Left renal pelvis (tissue), 4 donors: ENCODE measurements at places on chromosomes 16 and 17.

GRCh38 chr16:769184-769784 lies 8.8 kb downstream of the MSLN start:
- no peak for DNase-seq

GRCh38 chr16:8859913-8860881 lies 8.6 kb downstream of the CARHSP1 start:
- no peak for DNase-seq

GRCh38 chr16:87823181-87823929 lies 46.0 kb downstream of the SLC7A5 start:
- no peak for DNase-seq

- DNase-seq = no peak
These were observed 52.1 kb downstream of the METRNL start for GRCh38 chr17:83131401-83132011.

DNA sequence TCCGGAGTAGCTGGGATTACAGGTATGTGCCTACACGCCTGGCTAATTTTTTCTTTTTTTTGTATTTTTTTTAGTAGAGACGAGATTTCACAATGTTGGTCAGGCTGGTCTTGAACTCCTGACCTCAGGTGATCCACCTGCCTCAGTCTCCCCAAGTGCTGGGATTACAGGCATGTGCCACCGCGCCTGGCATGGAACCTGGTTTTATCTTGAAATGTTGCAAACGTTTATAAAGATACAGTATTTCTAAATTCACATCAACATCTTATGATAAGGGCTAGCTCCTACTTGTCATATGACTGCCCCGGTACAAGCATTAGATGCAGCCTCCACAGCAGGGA lies 1.5 kb upstream of the IST1 start:
- no peak for DNase-seq

- DNase-seq = no peak
These were observed 12.6 kb downstream of the PGS1 start for GRCh38 chr17:78391051-78391431.

DNA sequence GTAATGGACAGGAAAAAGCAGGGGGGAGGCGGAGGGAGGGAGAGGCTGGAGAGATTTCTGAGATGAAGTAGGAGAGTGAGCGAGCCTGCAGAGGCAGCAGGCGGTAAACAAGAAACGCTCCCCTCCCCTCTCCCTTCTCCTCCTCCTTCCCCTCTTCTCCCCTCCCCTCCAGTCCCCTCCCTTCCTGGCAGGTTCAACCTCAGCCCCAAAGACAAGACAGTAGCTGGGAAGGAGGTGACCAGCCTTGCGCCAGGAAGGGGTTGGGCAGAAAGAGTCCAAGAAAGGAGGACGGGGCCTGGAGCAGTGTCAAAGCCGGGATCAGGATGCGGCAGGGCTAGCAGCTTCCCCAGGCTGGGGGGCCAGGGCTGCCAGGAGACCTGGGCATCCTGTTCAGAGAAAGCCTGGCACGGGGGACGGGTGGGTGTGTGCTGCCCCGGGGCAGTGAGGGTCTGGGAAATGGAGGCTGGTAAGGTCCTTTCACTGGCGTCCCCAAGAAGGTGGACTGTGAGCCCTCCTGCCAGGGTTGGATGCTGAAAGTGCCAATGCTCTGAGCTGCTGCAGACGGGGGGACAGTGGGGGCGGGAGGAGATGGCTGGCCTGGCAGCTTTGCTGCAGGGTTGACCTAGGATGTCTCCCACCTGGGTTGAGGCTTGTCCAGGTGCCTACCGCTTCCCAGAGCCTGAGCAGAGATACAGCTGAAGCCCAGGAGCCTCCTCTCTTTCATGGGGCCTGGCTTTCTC lies 261.6 kb upstream of the TNRC6C start:
- no peak for DNase-seq

DNA sequence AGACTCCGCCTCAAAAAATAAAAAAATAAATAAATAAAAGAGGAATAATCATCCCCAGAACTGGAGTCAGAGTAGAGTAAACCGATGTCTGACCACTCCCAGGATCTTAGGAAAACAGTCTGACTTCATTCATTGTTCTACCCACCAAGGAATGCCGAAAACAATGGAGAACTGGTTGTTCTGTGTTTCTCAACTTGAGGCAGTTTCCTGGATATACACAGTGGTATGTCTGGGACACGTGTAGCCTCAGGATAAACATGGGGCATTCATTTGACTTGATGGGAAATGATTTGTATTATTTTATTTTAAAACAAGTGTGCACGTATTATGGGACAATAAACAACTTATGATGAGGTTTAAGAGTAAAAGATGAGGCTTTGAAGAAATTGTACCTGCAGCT lies 32.8 kb upstream of the PAFAH1B1 start:
- DNase-seq = no peak

GRCh38 chr17:39131616-39132015 lies 19.8 kb downstream of the PLXDC1 start:
- DNase-seq = no peak

DNA sequence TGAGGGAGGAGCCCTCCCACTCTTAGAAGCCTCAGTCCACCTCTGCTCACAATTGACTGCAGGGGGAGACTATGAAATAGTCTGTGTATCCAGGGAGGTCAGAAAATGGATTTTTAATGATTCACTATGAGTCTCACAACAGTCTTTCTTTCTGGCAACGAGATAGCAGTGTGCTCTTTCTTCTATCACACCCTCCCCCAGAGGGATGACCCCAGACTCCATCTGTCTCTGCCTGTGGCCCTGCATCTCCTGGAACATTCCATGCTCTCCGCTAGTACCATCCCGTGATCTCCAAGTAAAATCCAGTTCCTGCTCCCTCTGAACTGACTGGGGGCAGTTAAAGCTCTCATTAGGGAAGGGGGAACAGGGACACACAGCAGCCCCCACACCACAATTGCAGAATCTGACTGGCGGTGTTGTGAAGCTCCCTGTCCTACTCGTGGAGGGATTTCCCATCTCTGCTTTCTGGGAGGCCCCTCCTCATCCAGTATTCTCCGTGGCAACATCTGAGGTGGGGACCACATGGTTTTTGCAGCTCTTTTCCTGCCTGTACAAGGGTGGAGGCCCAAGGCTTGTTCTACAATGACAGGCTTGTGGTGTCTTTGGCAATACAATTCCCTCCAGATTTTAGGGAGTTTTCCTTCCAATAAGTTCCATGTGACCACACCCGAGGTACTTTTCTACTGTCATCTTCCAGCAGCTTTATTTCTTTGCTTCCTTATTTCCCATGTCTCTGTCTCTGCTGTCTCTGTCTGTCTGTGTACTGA lies 19.4 kb downstream of the NATD1 start:
- no peak for DNase-seq

DNA sequence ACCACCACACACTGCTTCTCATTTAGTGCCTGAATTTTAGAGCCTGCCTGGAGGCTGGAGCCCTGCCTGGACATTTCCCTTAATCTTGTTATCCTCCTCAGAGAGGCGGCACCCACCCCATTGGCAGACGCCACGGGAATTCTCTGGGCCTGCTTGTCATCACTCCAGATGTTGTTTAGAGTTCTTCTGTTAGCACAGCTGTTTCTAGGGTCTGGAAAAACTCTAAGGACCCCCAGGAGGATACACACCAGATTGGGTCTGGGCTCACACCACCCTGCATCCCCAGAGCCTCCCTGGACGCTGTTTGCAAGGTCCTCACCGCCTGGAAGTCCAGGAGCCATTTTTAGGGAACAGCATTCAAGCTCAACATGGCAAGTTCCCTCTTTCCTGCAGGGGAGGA lies 565 bp upstream of the XAF1 start:
- DNase-seq = no peak

DNA sequence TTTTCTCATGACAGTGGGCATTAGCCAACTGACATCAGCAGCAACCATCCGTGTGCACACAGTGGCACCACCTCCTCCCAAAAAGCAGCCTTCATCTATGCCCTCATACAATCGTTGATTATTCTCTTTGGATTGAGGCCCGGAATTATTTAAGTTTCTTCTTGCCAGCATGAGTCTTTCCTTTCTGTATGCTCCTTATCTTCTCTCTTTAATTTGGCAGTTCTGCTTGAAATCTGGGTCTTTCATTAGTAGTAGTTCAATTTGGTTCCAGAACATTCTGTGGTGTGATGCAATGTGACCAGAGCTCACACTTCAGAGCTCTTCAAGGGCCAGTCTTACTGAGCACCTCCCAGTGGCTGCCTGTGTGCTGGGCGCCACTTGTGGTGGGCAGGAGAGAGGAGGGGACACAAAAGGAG lies 52.2 kb upstream of the STH start:
- DNase-seq = no peak

DNA sequence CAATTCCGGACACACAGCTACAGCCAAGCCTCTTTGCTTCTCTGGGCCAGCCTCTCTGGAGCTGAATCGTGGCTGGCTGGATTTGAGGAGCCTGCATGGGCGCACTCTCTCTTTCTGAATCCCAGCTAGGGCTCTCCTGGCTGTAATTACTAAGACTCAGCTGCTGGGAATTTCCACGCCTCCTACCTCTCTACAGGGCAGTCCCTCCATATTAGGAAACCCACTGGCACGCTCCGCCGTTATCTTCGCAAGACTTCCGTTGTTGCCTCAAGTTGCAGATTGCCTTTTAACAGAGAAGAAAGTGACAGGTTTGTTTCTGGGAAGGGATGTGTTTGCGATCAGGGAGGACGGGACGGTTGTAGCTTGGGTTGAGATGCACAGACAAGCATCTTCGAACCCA lies 188.4 kb upstream of the NLRP1 start:
- no peak for DNase-seq

GRCh38 chr16:47053895-47054294 lies 80.4 kb upstream of the DNAJA2 start:
- DNase-seq = no peak

DNA sequence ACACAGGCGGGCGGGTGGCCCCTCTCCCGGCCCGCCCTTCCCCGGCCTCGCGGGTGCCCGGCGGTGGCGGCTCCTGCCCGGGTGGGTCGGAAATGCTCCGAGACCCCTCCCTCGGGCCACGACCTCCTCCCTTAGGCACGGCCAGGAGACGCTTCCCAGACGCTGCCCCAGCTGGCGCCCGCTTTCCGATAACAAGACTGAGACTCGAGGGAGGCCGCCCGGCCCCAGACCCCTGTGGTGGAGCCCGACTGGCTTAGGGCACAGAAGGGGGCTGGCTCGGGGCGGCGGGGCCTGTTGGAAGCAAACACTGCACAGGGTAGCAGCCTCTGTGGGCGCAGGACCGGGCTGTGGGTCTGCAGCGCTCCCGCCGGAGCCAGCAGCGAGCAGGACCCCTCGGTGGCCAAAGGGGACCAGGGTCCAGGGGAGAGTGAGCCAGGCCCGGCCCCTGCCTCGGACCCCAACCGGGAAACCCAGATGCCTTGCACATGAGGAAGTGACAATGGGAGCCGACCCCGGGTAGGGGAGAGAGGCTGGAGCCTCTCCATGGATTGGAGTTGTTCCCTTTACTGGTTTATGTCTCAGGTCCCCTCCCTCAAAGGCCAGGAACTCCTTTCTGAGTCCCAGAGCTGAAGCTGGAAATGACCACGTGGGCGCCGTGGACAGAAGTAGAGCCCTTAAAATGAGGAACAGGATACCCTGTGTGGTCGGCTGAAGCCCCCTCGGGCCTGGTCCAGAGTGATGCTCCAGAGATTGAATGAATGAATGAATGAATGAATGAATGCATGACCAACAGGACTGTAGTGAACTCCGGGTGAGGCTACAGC lies 19.8 kb upstream of the ADCY7 start:
- DNase-seq = no peak

- DNase-seq = no peak
These were observed 223.9 kb downstream of the TANC2 start for GRCh38 chr17:63189930-63190329.

- no peak for DNase-seq
These were observed 34.9 kb upstream of the LGALS9 start for GRCh38 chr17:27596096-27596495.

DNA sequence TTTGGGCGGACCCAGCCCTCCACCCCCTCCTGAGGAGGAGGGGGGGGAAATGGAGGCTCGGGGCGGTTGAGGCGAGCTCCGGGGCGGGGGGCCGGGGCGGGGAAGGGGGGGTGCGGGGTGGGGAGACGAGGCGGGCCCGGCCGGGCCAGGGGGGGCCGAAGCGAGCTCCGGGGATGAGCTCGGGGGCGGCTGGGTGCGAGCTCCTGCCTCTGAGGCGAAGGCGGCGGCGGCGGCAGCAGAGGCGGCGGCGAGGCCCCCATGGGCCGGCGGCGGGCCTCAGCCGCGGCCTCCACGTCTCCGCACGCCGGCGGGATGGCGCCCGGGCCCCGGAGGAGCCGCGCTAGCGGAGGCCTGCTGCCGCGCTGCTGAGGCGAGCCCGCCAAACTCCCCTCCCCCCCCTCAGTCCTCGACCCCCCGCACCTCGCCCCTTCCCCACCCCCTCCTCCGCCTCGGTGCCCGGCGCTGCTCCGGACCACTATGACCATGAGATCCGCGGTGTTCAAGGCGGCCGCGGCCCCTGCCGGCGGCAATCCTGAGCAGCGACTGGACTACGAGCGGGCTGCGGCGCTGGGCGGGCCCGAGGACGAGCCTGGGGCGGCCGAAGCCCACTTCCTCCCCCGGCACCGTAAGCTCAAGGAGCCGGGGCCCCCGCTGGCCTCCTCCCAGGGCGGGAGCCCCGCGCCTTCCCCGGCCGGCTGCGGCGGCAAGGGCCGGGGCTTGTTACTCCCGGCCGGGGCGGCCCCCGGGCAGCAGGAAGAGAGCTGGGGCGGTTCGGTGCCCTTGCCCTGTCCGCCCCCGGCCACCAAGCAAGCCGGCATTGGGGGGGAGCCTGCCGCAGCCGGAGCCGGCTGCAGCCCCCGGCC lies 596 bp downstream of the MSL1 start:
- DNase-seq = no peak

DNA sequence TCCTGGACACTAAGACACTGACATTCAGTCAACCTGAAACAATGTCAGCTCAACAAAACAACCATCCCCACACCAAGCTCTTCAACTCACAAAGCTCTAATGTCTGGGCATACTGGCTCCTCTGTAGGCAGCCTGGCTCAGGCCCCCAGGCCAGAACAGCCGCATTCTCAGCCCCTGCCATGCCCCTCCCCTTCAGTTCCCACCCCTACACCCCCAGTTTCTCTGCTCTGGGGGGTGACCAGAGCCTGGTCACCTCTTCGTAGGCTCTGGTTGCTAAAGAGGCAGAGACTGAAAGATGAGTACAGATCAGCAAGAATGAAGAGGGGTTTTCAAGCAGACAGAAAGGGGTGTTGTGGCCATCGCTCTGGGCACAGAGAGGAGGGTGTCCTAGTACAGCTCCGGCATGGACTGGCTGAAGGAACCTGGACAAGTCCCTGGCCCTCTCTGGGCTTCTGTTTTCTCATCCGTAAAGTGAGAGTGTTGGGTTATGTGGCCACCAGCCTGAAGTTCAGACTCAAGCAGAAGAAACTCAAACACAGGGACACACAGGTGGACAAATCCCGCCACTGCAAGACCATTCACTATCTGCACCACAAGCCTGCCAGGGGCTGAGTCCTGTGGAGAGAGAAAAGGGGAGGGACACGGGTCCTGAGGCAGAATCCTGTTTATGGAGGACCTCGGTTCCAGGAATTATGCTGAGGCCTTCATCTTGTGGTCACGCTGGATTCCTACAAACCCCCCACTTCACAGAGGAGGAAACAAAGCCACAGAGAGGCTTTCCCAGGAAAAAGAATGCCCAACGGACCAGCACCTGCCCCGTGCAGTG lies 987 bp upstream of the SLC4A1 start:
- no peak for DNase-seq
